ENCODE measurements at places on chromosomes 13 and 19. TPM values are rescaled to one million over a fixed set of nuclear protein-coding genes. Genes with fewer than 3 reads are reported as not detected.
A peak's percentile ranks its signal among the peaks of the same experiment; 100 is the strongest.

Gene LRRC25
- 4.6 TPM for total RNA-seq

Gene CCNE1
- total RNA-seq = 4.8 TPM

Gene PRODH2
- not detected for total RNA-seq

Gene NLRP7
- not detected for total RNA-seq

Gene METTL21C
- total RNA-seq = 0.17 TPM

DNA sequence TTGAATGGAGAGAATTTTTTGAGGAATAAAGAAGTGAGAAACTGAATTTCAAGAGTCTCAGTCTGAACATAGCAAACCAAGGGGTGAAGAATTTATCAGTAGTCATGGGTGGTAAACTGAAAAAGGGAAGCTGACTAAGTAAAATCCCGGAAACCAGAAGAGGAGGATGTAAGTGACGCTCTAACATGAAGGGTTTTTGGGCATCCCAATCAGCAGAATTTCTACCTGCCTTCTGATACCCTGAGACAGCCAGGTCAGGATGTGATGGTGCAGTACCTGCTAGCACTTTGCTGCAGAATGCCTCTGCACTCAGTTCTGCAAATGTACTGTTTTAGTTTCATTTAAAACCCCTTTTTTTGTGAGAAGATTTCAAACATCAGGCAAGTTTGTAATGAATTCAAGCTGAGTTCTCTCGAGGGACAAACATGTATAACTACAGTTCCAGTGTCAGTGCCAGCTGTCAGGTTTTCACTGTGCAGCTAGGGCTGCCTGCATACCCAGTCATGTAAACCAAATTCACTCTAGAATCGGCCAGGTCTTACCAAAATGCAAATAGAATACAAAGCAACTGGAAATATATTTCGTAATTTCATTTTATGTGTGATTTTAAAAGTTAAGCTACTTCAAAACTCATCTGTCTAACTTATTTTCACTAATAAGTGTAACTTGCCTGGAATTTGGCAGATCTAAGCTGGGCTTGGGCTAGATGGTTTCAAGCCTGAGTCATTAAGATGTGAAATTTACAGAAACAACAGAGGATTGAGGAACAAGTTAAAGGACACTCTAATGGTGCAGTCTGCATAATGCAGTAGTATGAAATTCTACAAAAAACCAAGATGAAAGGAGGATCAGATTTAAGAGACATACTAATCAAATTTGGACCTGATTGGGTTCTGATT lies 13.8 kb downstream of the METTL21C start:
- peak; percentile 37 for DNase-seq

GRCh38 chr19:13007292-13008045 lies 12.2 kb downstream of the NFIX start:
- peak; percentile 44 for DNase-seq

- no peak for DNase-seq
These were observed 306 bp downstream of the ZNF540 start for GRCh38 chr19:37594982-37595382.

DNA sequence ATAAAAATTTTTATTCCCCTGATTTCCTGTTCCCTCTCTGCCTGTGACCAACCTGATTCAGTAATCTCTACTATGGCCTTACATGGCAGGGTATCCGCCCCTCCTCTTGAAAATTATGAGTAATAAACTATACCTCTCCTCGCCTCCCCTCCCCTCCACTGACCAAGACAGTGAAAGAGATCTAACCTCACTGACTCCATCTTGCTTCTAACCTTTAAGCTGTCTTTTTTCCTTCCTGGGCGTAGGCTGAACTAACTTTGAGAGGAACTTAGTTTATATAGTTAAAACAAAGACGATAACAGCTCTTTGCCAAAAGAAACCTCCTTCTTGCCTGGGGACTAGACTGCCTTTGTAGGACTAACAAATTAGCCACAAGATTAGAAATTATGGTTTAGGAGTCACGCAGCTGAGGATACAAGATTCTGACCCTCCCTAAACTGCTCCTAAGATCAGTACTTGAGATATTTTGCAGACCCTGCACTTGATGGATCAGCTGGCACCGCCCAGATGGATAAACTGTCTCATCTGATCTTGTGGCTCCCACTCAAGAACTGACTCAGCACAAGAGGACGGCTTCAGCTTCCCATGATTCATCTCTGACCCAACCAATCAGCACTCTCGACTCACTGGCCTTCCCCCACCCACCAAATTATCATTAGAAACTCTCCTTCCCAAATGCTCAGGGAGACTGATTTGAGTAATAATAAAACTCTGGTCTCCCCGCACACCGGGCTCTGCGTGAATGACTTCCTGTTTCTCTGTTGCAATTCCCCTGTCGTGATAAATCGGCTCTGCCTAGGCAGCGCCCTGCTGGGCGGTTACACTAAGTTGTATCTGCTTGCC lies 187.1 kb downstream of the TDRD3 start:
- peak; percentile 94 for DNase-seq

DNA sequence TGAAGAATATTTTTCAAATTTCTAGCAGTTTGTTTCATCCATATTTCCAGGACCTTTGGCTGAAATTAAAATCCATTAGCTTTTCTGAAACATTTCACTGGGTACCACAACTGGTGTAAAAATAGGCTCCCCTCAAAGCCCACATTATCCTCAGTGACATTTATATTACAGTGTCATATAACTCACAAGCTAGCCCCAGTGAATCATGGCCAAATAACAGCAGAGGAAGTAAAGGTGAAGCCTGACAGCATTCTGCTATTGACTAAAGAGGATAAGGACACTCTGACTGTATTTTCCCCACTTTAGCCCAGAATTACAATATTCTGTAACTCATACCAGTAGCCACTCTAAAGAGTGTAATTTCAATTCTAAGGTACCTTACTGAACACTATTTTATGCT lies 21.9 kb downstream of the KCTD12 start:
- DNase-seq = no peak

DNA sequence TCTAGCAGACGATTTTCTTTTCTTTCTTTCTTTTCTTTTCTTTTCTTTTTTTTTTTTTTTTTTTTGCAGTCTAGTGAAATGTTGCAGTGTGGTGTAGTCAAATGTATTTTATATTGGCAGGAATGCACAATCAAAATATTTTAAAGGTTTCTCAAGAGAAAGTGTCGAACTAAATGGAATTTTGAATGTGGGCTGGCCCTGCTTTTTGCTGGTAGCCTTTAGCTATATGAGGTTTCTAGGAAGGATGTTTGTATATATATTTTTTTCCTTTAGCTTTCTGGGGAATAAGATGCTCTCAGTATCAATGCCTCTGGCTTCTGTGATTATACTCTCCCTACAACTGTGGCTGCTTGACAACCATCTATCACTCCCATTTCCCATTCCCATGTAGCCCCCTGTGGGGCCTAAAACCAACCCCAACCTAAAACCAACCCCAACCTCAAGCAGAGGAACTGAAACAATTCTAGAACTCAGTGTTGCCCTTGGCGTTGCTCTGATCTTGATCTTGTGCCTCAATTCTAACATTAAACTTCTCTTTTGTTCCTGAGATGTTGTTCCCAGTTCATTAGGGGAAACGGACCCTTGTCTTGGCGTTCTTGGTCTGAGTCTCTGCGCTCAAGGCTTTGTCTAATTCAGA lies 27.1 kb downstream of the CYSLTR2 start:
- DNase-seq = no peak

DNA sequence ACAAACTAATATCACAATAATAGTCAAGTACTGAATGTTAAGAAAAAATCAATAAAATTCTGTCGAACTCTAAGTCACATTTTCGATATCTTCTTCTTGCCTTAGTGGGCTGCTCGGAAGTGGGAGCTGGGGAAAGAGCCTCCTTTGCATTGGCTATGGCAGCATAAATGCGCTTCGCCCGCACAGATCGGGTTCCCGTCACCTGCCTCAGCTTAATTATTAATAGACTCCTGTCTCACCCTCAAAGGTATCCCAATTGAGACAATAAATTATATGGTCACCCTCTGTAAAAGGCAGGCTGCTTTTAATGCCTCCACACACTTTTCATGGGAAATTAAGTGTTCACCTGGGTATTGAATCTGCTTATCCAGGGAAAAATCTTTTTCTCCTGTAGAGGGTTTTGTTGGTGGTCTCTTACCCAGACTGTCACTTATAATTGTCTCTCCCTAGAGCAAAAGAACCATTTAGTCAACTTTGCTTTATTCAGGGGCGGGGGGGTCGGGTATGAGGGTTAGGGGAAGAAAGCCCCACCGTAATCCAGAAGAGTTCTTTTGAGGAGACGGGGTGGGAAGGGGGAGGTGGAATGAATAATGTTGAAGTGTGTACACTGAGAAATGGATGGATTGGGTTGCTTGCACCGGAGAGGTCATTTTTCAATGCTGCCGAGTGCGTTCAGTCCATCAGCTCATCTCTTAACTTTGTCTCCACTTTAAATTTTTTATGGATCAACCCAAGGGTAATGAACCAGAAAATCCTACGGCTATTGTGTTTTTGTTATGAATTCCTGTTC lies 682.6 kb upstream of the SGCG start:
- no peak for DNase-seq

GRCh38 chr19:40597329-40597838 lies 3.8 kb upstream of the LTBP4 start:
- DNase-seq = no peak

DNA sequence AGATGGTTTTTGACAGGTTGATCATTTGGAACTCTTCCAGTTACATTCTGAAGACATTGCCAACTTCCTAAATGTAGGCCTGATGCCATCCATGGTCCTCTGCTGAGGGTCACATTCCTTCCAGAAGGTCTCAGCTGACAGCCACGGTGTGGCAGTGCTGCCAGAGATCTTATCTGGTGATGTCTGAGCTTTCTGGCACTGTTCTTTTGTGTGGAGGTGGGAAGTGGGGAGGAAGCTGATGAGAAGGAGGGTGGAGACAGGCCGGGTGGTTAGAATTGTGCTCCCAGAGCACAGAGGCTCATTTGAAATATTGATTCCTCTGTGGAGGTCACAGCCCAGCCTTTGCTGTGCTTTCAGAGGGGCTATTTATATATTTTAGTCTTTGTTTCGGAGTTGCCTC lies 16.1 kb upstream of the MTIF3 start:
- DNase-seq = no peak

- DNase-seq = peak; percentile 20
These were observed 2.0 kb downstream of the PTH2 start for GRCh38 chr19:49421039-49421877.

DNA sequence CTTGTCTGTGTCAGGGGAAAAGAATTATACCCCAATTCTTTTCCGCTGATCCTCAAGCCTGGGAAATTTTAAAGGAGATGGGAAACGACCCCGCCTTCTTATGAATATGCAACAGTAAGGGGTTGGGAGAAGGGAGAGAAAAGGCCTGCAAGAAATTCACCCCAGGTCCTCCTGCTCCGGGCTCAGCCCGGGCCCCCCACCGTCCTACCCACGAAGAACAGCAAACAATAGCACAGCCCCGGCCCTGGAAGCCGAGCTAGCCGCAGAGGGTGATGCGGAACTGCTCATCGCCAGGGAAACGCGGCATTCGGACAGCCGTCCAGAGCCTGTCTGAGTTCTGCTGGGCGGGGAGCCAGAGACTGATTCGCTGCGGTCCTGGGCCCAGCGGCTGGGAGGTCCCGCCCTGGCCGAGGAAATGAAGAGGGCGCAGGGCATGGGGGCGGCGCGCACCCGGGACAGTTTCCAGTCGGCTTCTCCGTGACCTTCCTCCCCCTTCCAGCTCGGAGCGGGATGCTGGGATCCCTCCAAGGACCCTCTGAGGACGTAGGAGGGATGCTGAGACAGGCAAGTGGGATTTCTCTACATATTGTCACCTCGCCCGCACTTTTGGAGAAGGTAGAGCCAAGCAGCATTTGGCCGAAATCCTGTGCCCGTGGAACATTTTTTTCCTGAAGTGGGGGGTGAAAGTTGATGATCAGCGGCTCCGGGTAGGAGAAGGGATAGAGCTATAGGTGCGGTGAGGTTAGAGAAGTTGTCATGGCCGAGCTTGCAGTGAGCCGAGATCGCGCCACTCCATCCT lies 82.3 kb upstream of the C1QTNF9B start:
- peak; percentile 93 for DNase-seq

Measured in fibroblast of lung (primary cell).